Peyer's patch (tissue), 4 donors: ENCODE measurements at places on chromosomes 16 and 17. TPM values are rescaled to one million over a fixed set of nuclear protein-coding genes. Genes with fewer than 3 reads are reported as not detected.

SHCBP1 gene
- 0.85 TPM for total RNA-seq

GRCh38 chr17:21368545-21369246 lies 7.5 kb upstream of the KCNJ12 start:
- DNase-seq: no peak

DNA sequence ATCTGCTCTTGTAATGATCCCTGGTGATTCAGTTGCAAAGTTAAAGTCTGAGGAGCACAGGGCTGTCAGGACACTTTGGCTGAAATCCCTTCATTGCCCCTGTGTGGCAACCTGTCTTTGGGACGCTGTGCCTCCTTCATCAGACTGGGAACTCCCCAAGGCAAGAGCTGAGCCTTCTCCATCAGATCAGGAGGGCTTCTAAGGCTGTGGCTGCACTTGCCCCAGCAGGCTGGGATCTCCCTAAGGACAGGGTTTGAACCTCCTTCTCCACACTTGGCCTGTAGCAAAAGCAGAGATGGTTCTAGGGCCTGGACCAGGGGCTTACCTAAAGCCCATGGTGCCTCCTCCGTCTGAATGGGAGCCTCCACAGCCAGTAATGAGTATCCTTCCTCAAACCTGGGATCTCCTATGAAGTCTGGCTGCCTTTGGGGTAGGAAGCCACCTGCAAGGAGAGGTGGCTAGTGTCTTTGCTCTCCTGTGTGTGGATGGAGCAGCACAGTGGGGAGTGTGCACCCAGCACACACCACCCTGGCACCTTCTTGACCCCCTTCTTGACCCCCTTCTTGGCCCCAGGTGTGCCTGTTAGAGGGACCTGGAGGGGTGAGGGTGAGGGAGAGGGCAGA lies 79.0 kb upstream of the NKD1 start:
- no peak for DNase-seq

DNA sequence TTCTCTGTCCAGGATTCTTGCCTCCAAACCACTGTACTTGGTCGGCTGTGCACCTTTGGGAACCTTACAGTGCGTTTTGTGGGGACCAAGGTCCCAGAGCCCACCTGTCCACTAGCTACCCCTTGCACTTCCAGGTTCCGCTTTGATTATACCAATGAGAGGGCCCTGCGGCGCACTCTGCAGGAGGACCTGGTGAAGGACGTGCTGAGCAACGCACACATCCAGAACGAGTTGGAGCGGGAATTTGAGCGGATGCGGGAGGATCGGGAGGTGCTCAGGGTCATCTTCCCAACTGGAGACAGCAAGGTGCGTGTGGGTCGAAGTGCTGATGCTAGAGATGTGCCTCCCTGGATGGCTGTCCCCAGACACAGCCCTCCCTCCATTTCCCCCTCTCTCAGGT lies 18.8 kb downstream of the POLR2A start:
- DNase-seq: no peak
